ENCODE measurements at places on chromosomes 2 and 18.

DNA sequence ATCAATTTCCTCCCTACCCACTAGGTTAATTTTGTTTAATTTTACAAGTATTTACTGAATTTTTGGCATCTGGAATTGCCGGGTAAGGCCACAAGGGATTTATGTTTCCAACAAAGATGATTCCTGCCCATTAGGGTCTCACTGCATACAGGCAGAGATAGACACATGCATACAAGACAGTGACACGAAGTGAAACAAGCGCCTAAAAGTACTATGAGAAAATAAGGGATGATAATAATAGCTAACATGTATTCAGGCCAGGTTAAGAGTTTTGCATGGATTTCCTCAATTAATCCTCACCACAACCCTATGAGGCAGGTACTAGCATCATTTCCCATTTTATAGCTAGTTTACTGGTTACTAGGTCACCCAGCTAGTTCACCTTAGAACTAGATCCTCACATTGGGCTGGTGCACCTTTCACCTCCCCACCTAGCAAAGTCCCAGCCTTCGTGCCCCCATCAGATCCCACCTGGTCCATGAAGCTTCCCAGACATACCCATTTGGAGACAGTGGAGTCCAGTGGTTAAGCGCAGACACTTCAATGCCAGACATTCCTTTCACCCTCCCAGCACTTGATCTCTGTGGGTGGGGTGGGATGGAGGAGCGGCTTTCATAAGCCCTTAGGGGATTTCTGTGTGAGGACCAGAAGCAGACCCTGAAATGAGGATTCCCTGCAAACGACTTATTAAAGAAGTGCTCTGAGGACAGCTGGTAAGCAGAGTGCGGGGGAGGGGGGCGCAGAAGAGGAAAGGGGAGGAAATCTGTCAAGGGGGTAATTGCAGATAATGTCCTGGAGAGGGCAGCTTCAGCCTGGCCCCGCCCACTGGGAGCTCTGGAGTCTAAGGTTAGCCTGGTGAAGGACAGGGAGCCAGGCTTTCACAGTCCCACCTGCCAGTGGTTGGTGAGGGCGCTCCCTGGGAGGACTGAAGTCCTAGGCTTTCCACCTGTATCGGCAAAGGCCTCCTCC, 5.8 kb upstream of the DGUOK start:
- DNase-seq: no peak

GRCh38 chr2:137748533-137748932, 215.7 kb upstream of the HNMT start:
- no peak for DNase-seq

DNA sequence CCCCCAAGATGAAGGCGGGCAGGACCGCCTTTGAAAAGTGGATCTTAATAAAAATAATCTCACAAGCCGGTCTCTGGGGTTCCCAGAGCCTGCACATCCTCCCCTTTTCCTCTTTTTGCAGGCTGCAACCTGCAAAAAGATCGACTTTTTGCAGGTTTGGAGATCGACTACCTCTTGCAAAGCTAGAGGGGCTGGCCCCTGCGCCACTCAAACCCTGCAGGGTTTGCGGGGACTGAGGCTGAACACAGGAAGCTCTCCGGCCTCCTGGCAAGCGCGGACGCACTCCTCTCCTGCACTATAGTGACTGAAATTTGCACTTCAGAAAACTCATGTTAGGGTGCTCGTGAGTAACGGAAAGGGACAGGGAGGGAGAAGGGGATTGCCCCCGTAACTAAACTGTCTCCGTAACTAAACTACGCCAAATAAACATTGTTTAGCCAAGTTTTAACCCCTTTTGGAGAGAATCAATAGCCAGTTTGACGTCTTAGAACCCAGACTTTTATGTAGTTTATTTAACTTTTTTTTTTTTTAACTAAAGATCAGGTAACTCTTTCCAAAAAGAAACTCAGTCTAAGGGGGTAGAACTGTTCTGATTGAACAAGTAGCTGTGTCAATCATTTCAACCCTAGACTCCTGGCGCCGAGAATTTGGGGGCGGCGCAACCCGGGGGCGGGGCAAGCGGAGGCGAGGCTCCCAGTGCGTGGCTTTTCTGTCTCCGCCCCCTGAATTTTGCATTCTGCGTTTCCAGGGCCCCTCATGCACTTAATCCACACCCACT, 2.5 kb downstream of the IGFBP5 start:
- no peak for DNase-seq

- no peak for DNase-seq
Observed at GRCh38 chr2:59680863-59681262, 872.6 kb downstream of the BCL11A start.

GRCh38 chr2:213232649-213233437, 51.4 kb upstream of the SPAG16 start:
- DNase-seq: no peak

Measured in inflammatory macrophage treated with lipopolysaccharide for 1 hour (primary cell).